Epithelial cell of prostate (primary cell): ENCODE measurements at places on chromosomes 7 and 10.

DNA sequence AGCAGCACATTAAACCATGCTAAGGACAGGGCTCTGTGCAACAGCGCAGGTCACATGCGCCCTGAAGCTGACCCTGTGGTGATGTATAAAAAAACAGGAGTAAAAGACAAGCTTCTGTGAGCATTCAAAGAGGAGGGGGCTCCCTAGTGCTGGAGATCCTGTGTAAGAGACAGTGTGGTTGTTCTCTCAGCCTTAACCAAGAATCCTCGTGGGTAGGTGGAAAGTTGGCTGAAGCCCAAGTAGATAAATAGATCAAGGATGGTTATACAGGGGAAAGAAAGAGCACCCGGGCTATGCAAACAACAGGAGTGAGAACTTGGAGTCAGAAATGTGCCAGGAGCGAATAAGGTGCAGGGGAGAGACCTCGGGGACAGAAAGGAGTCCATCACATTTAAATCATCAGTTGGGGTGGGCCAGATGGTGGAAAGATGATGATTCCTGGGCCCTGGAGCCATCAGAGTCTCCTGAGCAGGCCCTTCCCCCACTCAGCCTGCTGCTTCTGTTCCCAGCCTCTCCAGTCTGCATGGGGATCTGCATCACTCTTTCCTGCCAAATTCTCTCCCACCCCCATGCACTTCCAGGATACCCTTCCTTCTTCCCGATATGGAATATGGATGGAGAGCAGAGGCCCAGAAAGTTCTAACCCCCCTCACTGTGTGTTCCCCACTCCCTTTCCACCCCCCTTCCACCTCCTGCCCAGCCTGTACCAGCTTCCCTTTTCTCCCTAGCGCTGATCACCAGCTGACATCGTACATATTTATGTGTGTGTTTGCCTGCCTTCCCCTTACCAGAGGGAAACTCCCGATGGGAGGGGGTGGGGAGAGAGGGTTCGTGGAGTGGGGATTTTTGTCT, 78.1 kb upstream of the PRR15 start:
- no peak for DNase-seq

GRCh38 chr10:132802694-132803320, 16.9 kb upstream of the NKX6-2 start:
- no peak for DNase-seq

DNA sequence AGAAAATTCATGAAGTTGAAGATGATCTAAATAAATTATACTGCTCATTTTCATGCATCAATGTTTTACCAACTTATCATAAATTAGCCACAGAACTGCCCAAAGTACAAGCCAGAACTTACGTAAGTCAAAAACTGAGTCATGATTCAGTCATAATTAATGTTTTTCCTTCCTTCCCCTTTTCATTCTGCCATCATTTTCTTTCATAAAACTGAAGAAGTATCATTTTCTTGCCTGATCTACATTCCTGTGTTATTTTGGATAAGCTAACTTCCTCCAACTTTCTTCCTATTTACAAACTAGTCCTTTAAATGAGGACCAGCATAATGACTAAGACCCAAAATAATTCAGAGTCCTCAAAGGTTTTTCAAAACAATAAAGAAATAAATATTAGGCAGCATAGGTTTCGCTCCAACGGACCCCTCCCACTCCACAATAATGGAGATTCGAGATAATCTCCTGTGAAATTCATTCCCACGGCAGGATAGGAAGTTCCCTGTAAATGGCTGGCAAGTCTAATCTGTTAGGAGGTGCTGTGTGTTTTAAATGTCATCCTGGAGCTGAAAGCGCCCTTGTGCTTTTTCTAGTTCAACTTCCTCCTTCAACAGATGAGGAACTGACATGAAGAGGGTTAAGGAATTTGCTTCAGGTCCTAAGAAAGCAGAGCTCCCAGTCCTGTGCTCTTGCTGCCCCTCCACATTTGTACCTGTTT, 218.9 kb downstream of the DOCK4 start:
- DNase-seq, result no peak

- no peak for DNase-seq
These were observed 272.3 kb upstream of the PLPP4 start for GRCh38 chr10:120184547-120185337.

DNA sequence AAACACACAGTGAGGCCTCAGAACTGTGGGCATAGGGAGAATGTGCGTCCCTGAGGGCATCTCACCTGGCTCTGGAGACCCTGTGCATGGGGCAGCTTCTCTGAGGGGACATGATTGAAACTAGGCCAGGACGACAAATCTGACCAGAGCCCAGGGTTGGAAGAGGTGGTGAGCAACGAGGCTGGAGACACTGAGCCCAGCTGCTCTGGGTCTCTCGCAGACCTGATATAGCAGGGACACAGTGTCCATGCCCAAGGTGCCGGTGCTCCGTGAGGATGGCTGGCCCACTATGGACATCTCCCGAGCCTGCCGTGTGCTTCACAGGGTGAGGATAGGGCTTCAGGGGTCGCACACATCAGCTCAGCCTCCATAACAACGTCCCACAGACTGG, 49.3 kb upstream of the INSIG1 start:
- DNase-seq, result no peak

GRCh38 chr7:152751449-152752141, 8.0 kb upstream of the ACTR3B start:
- no peak for DNase-seq

DNA sequence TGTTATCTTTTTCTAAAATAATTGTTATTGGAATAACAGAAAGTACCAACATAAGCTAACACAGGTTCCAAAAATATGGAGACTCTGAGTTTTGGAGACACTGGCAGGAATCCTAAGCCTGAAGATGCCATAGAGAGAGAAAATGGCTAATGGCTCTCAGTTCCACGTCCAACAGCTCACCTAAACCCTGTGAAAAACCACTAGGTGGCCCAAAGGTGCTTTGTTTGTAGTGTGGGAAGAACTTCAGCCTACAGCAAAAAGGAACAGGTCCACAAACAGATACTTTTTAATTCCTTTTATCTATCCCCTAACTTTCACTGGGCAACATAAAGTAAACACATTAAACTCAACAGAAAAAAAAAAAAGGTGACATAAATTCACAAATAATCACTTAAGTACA, 272.3 kb downstream of the SEMA3D start:
- DNase-seq, result no peak

DNA sequence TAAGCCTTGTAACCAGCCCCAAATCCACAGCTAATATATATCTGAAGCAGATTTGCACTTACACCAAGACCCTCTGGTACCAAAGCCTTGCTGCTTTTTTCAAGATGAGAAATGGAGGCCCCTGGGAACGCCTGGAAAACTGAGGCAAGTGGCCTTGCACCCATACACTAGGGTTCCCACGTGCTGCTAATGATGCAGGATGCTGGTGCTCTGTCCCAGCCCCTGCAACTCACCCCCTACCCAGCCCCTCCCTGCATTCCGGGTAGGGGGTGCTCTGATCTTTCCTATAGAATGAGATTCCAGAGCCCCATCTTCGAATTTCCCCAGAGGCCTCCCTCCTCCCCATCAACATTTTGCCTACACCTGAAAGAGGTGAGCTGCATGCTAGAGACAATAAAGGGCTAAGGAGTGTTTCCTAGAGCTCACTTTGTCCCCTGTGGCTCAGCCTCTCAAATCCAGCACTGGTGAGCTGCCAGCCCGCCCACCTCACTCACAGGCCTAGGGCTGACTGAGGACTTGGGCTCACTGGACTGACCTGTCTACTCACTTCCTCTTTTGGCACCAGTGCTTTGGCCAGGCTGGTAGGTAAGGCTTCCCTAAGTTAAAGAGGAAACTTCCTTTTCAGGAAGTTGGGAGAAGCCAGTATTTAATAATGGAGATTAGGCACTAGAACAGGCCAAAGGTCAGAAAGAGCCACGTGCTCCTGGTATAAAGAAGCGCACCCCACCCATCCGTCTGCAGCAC, 9.8 kb downstream of the RBP4 start:
- DNase-seq, result no peak

GRCh38 chr7:113078331-113078730, 8.3 kb downstream of the GPR85 start:
- no peak for DNase-seq

DNA sequence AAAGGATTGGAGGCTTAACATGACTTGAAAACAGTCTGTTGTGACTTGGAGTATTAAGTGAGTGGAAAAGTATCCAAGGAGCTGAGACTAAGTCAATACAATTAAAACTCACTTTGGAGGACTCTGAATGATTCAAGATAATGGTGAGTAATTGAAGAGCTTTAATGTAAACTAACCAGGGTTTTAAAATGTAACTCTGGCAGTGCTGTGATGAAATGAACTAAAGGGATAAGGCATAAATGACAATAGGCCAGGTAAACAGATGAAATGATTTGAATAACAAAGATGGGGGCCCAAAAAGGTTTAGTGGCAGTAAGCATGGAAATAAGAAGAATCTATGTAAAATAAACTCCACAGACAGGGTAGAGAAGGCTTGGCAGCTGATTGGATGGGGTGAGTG, 316.5 kb upstream of the CACNA2D1 start:
- no peak for DNase-seq

DNA sequence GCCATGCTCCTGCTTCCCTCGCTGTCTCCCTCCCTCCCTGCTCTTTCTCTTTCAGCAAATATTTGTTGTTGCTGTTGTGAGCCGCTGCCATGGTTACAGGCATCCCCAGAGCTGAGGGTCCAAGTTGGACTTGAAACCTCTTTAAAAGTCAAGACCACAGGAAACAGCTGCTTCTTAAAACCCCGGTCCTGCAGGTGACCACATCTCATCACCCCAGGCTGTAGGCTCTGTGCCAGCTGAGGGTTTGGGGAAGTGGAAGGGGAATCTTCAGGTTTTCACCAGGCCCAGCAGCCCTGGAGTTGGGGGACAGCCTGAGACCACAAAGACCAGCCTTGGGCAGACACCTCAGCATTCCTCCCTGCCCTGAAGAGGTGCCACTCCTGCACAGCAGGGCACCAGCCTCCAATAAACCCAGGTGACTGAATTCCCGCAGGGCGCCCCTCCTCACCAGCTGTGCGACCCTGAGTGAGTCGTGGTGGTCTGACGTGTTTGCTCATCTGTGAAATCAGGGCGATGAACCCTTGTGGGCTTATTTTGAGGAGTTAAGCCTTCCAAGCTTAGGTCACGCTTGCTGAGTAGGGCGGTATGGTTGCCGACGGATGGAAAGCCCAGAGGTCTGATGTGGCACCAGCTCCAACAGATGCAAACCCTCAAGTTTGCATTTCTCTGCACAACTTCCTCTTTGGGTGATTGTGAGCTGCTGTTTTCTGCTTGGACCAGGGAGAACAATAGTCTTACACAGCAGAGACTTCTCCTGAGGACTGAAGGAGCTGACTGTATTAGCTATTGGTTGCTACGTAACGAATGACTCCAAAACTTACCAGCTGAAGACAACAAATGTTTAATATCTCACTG, 24.8 kb downstream of the NPTX2 start:
- no peak for DNase-seq

DNA sequence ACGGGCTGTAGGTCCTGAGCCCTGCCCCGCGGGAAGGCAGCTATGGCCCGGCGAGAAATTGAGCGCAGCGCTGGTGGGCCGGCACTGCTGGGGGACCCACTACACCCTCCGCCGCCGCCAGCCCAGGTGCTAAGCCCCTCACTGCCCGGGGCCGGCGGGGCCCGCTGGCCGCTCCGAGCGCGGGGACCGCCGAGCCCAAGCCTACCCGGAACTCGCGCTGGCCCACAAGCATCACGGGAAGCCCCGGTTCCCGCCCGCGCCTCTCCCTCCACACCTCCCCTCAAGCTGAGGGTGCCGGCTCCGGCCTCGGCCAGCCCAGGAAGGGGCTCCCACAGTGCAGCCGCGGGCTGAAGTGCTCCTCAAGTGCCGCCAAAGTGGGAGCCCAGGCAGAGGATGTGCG, 5.5 kb upstream of the CACUL1 start:
- no peak for DNase-seq

GRCh38 chr7:90892213-90892612, 296.1 kb downstream of the CDK14 start:
- DNase-seq, result no peak

DNA sequence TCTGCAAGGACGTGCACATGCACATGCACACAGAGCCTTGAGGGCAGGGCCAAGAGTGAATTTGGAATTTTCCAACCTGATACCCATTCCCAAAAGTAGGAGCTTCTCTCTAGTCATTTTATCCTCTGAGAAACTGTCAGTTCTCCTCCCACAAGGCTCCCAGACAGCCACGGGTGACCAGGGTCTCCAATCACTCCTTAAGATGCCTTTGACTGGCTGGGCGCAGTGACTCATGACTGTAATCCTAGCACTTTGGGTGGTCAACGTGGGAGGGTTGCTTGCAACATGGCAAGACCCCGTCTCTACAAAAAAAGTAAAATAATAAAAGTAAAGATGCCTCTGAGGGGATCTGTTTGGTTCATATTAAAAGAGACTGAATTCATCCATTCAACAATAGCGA, 13.2 kb downstream of the SCD start:
- no peak for DNase-seq

GRCh38 chr7:141158561-141158960, 84.7 kb downstream of the TMEM178B start:
- peak; percentile 59 for DNase-seq

GRCh38 chr7:1825897-1826741, 156.0 kb downstream of the ELFN1 start:
- no peak for DNase-seq

GRCh38 chr7:80186721-80187120, 52.1 kb downstream of the GNAI1 start:
- DNase-seq, result no peak

GRCh38 chr7:2608921-2609411, 22.8 kb upstream of the TTYH3 start:
- no peak for DNase-seq
